ENCODE measurements at places on chromosomes 5 and 9.

GRCh38 chr5:135174315-135175096 lies 140.5 kb upstream of the PITX1 start:
- no peak for DNase-seq

DNA sequence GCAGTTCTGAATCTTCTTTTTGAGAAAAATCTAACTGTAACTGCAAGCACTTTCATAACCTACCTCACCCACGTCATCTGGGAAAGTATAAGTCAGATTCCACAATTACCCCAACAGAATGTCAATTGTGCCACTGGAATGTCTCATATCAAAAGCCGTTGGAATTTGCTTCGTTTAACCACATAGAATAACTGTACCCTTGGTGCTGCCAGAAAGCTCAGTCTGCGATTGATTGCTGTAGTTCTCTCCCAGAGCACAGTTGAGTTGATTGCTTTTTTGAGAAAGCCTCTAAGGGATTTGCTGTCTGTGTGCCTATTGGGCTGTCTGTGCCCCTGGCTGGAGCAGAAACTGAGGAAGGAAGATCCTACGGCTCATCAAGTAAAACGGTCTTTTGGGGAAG lies 583.6 kb downstream of the TMEM38B start:
- DNase-seq: no peak

GRCh38 chr5:142817949-142818431 lies 47.8 kb downstream of the ARHGAP26 start:
- DNase-seq: no peak

GRCh38 chr5:113232667-113233066 lies 202.1 kb downstream of the TSSK1B start:
- no peak for DNase-seq

- no peak for DNase-seq
Measured at GRCh38 chr9:35771943-35772342, 17.9 kb upstream of the MSMP start.

DNA sequence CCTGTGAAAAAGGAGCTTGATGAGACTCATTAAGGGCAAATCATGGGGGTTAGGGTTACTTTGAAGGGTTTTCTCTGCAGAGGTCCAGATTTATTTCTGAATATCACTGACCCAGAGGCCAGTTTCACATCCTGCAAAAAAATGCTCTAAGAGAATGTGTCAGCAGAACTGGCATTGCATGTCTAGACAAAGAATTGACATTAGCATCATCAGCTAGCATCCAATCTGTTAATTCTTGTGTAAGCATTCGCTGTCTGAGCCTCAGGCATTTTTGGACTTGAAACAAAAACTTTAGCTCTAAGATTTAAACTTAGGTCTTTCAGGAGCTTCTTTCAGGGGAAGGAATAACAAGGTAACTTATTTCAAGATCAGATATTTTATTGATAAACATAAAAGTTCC lies 187.9 kb upstream of the ELL2 start:
- no peak for DNase-seq

- DNase-seq: no peak
Measured at GRCh38 chr5:4204276-4205141, 608.9 kb downstream of the IRX1 start.

GRCh38 chr9:7212101-7212500 lies 454.3 kb downstream of the KDM4C start:
- no peak for DNase-seq

- DNase-seq: no peak
Measured at GRCh38 chr9:82449986-82450385, 461.4 kb downstream of the SPATA31D1 start.

DNA sequence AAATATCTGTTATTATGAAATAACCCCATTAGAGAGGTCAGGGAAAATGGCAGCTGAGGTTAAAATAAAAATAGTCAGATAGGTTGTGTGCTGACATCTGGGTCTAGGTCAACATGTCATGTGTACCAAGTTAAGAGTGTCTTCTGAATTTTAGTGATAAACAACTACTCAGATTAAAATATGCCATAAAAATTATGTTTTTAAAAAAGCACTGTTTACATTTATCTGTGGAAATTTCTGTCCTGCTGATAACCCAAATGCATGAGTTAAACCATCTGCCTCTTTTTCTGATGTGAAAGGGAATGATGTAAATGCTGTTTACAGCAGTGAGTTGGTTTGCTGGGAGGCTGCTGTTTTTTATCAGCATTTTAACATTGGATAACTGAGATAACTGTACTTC lies 361.2 kb upstream of the TARS1 start:
- DNase-seq: no peak

GRCh38 chr5:136006164-136006563 lies 22.6 kb upstream of the TGFBI start:
- DNase-seq: no peak

DNA sequence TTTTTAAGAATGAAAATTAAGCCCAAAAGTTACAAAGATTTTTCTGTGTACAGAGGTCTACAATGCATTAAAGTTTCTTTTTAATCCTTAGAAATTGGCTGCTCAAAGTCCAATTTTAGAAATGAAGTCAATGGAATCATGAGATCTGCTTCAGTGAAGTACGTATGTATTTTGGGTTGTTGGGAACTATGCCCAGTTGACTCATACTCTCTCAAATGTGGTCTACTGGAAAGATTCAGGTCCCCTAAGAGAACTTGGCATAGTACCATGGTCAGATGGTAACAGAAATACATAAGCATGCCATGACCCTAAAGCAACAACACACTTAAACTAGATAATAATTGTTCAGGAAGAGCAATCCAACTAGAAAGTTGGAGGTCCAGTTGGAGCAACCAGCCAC lies 23.0 kb downstream of the FBLL1 start:
- no peak for DNase-seq

- DNase-seq: no peak
Measured at GRCh38 chr9:7201196-7201595, 443.4 kb downstream of the KDM4C start.

DNA sequence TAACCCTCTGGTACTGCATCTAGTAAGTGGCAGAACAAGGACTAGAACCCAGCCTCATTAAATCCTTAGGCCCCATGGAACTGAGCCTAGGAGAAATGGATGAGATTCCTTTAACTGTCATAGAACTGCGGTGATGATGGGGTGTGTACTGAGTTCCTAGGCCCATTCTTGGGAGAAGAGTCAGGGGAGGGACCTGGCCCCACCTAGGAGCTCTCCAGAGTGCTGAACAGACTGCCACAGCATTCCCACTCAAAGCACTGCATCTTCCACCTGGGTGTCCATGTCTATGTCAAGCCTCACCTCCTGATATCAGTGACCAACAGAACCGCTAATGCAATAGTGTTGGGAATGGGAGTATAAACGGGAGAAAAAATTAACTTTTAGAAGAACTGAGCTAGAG lies 36.6 kb downstream of the TTLL11 start:
- no peak for DNase-seq
